Nucleus accumbens (tissue), 56 donors: ENCODE measurements at places on chromosomes 6 and 20.

- DNase-seq: no peak
These were observed 298.4 kb downstream of the TRDN start for GRCh38 chr6:123338394-123338793.

DNA sequence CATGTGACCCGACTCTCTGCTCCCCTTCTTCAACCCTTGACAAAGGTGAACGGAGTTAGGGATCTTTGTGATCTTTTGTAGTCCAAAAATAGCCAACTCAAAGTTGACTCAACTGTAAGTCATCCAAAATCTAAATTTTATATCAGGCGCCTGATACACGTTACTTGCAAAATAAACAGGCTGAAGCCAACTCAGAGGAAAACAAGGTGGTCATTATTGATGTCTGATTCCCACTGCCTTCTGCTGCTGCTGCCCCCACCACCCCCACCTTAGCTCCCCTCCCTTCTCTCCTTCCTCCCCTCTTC is 13.2 kb upstream of the RNF8 start:
- no peak for DNase-seq

GRCh38 chr6:134074151-134075055 is 22.0 kb upstream of the SLC2A12 start:
- DNase-seq: peak; percentile 77

- DNase-seq: no peak
These were observed 268.2 kb upstream of the SOX4 start for GRCh38 chr6:21325201-21325856.
